ENCODE measurements at places on chromosomes 3 and 15.

DNA sequence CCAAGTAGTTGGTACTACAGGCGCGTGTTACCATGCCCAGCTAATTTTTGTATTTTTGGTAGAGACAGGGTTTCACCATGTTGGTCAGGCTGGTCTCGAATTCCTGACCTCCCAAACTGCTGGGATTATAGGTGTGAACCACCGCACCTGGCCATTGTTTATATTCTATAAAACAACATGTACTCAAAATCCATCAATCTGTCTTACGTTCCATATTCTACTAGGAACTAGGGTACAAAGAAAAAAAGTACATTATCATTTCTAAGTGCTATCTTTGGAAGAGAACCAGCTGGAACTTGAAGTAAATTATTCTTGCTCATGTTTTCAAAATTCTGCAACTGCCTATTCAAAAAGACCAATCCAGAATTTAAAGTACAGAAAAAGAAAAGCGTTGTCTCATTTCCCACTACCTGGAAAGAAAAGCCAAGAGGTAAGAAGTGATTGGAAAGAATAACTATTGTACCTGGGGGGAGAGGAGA, 15.2 kb downstream of the SPPL2A start:
- no peak for DNase-seq

GRCh38 chr15:69016021-69016595, 1.6 kb downstream of the NOX5 start:
- no peak for DNase-seq

GRCh38 chr15:100284191-100284590, 57.6 kb downstream of the ADAMTS17 start:
- no peak for DNase-seq

DNA sequence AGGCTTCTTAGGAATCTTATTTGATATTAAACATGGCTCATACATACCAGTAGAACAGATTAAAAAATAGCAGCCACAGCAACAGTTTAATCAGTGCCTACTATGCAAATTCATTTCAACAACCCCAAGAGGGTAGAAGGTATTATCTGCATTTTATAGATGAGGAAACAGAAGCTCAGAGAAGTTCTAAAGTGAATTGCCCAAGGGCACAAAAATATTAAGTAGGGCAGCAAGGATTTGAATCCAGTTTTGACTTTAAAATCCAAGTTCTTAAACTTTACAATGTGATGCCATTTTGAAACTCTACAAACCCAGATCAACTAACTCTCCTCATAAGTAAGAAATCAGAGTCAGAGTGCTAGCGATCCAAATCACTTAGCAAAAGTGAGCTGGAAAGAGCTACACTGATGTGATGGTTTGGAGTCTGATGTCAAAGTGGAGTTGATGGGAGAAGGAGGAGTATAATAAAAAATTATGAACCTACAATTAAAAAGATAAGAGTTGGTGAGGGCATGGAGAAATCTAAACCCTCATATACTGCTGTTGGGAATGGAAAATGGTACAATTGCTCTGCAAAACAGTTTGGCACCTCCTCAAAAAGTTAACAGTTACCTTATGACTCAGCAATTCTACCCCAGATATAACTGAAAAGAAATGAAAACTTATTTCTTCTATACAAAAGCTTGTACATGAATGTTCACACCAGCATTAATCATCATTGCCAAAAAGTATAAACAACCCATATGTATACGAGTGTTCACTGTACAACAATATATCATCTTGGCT, 51.0 kb upstream of the PLXND1 start:
- DNase-seq: no peak

- no peak for DNase-seq
Observed at GRCh38 chr3:8650583-8651416, 6.2 kb upstream of the SSUH2 start.

Measured in activated CD4-positive, alpha-beta T cell treated with anti-CD3 and anti-CD28 coated beads for 4 hours (primary cell).